Uterus (tissue), 4 donors: ENCODE measurements at places on chromosomes 16 and 17.
A peak's percentile ranks its signal among the peaks of the same experiment; 100 is the strongest.

GRCh38 chr16:9869776-9870175, 312.5 kb downstream of the GRIN2A start:
- DNase-seq: no peak

GRCh38 chr17:51888816-51889215, 269.7 kb downstream of the CA10 start:
- DNase-seq: no peak

DNA sequence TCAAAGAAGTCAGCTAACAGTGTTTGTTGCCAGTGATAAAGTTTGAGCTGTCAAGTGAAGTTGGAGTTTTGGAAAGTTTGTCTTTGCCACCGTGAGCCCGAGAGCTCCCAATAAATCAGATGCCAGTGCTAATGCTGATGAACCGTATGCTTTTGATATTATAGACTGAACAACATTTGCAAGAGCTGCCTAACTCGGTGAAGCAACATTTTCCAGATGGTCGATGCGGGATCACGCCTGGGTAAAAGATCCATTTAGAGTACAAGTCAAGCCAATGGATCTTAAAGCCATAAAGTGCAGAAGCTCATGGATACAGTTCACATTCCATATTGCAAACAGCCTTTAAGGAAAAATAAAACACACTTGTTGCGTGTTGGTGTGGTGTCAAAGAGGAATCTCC, 9.6 kb downstream of the BANP start:
- DNase-seq: no peak

- no peak for DNase-seq
Observed at GRCh38 chr17:14325618-14326167, 24.8 kb downstream of the HS3ST3B1 start.

- no peak for DNase-seq
Observed at GRCh38 chr16:31118223-31119155, 1.0 kb downstream of the KAT8 start.

GRCh38 chr17:49001671-49002070, 4.5 kb downstream of the IGF2BP1 start:
- DNase-seq: no peak

GRCh38 chr16:79167893-79168292, 432.6 kb downstream of the MAF start:
- DNase-seq: no peak

GRCh38 chr17:7982666-7983065, 19.7 kb upstream of the GUCY2D start:
- no peak for DNase-seq

GRCh38 chr17:29390851-29391631, 878 bp downstream of the TAOK1 start:
- DNase-seq: peak; percentile 22

- no peak for DNase-seq
Observed at GRCh38 chr17:60102632-60103096, 23.9 kb upstream of the HEATR6 start.

DNA sequence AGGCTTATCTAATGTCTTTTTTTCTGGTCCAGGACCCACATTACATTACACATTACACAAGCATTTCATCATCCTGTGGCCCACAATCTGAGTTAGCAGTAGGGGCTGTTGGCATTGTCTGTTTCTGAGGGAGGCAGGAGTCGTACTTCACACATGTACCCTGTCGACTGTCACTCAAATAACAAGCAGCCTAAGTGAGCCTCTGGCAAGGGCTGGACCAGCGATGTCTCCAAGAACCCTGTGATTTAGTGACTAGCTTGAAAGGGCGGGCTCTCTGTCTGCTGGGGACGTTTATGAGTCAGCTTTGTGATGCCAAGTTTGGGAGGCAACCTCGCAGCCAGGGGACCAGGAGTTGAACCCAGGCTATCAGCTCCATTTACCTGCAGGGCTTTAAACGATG, 251.4 kb downstream of the HS3ST3B1 start:
- no peak for DNase-seq

DNA sequence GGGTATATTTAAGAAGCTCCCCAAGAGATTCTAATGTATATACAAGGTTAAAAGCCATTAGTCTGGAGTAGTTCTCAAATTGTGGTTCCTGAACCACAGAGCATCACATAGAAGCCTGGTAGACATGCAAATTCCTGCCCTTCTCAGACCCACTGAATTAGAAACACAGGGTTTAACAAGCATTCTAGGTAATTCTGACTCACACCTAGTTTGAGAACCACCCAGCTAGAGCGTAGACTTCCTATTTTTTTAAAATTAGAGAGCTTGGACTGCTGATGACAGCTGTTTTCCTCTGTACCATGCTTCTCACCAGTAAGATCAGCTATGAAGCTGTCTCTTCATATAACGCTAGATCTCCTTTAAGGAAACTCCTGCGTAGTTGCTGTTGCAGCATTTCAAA, 50.6 kb downstream of the HS3ST3B1 start:
- no peak for DNase-seq

DNA sequence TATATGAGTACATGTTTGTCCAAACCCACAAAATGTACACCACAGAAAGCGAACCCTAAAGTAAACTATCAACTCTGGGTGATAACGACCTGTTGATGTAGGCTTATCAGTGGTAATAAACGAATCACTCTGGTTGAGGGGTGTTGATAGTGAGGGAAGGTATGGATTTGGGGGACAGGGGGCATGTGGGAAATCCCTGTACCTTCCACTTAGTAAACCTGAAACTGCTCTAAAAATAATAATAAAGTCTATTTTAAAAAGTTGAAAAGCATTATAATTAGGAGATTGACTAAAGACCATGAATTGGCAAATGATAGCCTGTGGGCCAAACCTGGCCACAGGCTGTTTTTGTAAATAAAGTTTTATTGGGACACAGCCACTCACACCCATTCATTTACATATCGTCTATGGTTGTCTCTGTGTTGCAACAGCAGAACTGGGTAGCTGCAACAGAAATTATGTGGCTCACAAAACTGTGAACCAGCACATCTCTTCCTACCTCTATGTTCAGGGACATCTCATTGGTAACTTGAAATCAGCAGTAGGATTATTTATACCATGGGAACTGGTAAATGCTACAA, 85.5 kb upstream of the CDYL2 start:
- no peak for DNase-seq

- DNase-seq: no peak
Observed at GRCh38 chr17:78294776-78295175, 63.3 kb downstream of the TMEM235 start.

- no peak for DNase-seq
Observed at GRCh38 chr17:2936771-2937321, 126.6 kb downstream of the OR1D5 start.

- DNase-seq: no peak
Observed at GRCh38 chr17:79053251-79053925, 21.2 kb upstream of the ENGASE start.

DNA sequence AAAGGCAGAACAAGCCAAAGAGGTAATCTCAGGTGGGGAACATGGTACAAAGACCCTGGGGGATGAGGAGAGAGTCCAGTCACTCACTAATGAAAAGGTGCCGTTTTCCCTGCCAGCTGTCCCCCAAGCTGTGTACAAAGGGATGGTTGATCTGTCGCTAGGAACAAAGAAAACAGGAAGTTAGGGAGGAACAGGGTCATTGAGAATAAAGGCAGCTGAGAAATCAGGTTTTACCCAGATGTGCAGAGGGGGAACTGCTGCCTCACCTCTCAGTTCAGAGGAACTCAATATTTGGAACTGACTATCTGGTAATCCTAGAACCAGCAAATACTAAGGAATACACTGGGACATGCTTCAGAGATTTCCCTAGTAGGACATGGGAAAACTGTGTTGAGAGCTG, 1.5 kb downstream of the RSKR start:
- DNase-seq: no peak

- DNase-seq: no peak
Observed at GRCh38 chr17:38663964-38664644, 10.7 kb downstream of the EPOP start.

DNA sequence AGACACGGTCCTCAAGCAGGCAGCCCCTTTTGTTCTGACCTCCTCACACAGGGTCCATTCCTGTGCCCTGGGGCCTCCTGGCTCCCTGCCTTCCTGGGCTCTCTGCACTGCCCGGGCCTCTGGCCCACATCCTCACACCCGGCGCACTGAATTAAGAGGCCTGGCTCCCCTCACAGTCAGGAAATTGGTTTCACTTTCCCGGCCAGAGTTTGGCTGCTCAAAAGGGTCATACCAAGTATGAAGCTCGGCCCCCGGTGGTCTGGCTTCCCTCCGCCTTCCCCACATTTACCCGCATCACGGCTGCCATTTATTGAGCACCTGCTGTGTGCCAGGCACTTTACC, 220.0 kb downstream of the NTN1 start:
- DNase-seq: peak; percentile 73

GRCh38 chr17:77676237-77676661, 282.3 kb upstream of the TNRC6C start:
- DNase-seq: no peak

GRCh38 chr16:85014311-85014710, 3.0 kb upstream of the ZDHHC7 start:
- no peak for DNase-seq

DNA sequence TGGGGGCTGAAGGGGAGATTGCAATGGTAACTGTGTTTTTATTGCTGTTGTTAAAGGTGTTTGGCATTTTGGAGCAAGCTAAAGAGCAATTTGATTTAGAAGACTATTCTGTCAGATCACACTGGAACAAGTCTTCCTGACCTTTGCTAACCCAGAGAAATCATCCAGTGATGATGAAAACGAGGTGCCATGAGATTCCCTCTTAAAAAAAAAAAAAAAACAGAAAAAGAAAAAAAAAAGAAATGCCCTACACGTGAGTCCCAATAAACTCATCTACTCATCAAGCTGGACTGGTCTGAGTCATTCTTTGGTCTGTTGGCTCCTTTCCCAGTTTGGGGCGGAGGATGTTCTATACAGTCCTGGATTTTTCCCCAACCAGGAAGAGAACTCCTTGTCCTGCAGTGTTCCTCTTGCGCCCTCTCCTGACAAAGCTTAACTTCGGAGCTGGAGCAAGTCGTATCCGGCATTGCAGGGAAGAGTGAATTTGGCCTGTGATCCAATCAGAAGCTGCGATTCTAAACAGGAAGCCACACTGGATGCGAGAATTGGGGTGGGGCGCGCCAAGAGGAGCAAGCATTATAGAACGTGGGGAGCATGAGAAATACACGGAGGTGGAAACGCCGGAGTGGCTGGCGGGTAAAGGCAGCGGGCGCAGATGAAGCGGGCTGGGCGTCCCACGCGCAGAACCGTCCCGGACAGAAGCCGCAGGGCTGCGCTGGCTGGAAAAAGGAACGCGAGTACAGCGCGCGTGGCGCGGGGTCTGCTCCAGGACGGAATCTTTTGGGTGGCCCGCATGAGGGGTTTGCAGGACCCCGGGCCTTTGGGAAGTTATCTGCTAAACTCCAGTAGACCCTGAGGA, 22.4 kb upstream of the CRYM start:
- peak; percentile 95 for DNase-seq

DNA sequence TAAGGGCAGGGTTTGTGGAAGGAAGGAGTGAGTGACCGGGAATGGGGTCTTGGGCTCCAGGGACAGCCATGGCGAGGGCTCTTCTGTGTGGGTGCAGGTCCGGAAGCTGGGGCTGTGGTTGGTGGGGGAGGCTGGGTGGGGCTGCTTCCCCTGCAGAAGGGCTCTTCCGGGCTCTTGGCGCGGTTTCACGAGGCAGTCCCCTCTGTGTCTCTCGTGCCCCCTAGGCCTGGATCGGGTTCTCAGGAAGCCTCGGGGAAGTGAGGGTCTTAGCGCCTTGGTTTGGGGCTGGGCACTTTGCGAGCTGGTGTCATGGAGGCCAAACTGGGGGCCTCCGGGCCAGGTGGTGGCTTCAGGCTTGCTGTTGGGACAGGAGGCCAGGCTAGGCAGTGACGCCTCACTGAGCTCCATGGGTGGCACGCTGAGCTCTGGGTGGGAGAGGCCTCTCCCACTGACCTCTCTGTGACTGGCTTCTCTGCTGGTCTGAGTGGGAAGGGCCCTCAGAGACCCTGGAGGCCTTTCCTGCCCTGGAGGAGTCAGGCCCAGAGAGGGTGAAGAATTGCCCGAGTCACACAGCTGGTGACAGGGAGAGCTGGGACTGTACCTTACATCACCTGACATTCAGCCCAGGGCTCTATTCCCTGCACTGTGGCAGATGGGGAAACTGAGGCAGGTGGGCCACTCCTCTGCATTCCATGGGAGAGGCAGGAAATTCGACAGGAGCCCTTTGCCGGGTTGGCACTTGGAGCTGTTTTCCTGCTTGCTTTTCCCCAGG, 8.2 kb downstream of the ADCY7 start:
- no peak for DNase-seq

GRCh38 chr16:30485818-30486436, 13.4 kb downstream of the ITGAL start:
- DNase-seq: no peak

GRCh38 chr16:24497440-24497839, 41.9 kb upstream of the RBBP6 start:
- DNase-seq: no peak

DNA sequence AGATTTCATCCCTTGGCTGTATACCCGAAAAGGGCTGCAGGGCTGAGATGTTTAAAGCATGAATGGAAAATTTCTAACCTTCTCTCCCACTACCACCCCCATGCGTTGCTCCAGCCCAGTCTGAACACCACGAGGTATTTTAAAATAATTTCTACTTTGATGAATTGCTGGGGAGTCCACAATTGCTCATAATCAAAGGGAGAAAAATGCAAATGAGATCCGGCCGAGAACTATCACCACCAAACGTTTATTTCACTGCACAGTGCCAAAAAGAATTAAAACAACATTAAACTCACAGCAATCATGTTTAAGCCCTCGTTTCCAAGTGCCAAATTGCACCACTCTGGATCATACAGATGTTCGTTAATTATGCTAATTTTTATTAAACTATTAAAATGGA, 36.7 kb downstream of the SNX11 start:
- DNase-seq: no peak

DNA sequence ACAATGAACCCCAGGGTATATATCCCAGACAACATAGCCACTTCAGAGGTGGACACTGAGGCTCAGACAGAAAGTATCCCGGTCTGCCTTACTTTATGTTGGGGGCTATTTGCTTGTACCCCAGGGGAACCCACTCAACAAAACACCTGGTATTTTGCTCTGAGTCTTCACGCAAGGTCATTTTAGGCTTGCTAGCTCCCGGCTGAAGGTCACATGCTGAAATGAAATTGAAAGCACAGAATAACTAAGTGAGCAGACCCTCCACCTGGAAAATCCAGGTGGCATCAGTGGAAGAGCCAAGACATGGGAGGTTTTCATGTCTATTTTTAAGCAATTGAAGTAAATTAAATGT, 4.1 kb upstream of the KDM8 start:
- no peak for DNase-seq

DNA sequence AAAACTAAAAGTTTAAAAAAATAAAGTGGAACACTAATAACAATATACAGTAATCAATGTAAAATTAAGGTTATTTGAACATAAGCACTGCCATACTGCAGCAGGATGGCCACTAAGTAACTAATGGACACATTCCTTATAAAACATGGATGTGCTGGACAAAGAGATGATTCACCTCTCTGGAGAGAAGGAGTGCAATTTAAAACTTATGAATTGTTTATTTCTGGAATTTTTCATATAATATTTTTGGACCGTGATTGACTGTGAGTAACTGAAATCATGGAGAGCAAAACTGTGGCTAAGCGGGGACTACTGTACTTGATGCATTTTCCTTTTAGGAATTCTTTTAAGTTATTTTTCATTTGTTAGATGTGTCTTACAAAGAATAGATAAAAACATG, 21.8 kb downstream of the CBFB start:
- DNase-seq: no peak

GRCh38 chr17:76438906-76439305, 14.0 kb downstream of the UBE2O start:
- no peak for DNase-seq
